Right renal pelvis (tissue), 4 donors: ENCODE measurements at places on chromosomes 6 and 20. TPM values are rescaled to one million over a fixed set of nuclear protein-coding genes. Genes with fewer than 3 reads are reported as not detected.
A peak's percentile ranks its signal among the peaks of the same experiment; 100 is the strongest.

IDH3B gene
- polyA plus RNA-seq = 128 TPM

TREM1 gene
- polyA plus RNA-seq = not detected

NDRG3 gene
- 31.3 TPM for polyA plus RNA-seq

SLC32A1 gene
- 1.4 TPM for polyA plus RNA-seq

RCAN2 gene
- polyA plus RNA-seq = 27.5 TPM

EFCAB8 gene
- 0.09 TPM for polyA plus RNA-seq

GRCh38 chr6:2990248-2990931 lies 9.3 kb upstream of the NQO2 start:
- DNase-seq = no peak

DNA sequence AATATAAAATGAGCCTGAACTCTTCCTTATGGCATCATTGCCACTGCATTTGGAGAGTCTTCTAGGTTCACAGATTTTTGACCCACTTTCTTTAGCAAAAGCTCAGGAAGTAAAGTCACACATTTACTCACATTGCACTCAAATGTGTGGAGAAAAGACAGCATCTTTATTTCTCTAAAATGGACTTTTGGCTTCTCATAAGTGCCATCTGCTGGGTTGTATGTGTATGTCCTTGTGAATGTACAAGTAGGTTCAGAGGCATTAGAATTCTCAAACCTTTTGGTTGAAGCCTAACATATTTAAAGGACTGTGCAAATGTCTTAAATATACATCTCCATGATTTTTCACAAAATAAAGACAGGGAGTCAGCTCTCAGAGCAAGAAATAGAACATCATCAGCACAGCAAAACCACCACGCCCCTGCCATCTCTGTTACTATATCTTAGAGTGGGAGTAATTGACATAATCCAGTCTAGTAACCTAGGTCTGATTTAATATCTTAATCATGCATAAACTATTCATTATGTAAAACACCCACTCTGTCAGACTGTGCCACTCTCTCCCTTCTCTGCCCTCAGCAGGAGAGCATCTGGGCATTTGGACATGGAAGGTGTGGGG lies 42.2 kb upstream of the SPTLC3 start:
- DNase-seq = no peak

GRCh38 chr6:20056350-20056992 lies 155.8 kb downstream of the MBOAT1 start:
- peak; percentile 53 for DNase-seq

GRCh38 chr6:36548401-36548743 lies 1.1 kb upstream of the STK38 start:
- DNase-seq = no peak

DNA sequence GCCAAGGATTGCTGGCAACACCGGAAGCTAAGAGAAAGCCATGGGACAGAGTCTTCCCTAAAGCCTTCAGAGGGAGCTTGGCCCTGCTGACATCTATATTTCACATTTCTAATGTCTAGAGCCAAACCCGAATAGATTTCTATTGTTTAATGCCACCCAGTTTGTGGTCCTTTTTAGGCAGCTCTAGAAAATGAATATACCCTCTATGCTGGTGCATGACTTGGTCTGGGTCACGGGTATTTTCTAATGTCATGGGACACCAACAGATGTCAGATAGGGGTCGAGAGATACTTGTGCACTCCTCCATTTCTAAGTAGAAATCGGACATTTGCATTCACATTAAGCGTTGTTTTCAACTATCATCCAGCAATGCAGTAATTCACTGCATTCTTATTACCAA lies 37.0 kb upstream of the SOX4 start:
- DNase-seq = no peak

- no peak for DNase-seq
Measured at GRCh38 chr6:83086751-83087150, 19.3 kb downstream of the DOP1A start.

- no peak for DNase-seq
Measured at GRCh38 chr20:4815628-4816027, 93.9 kb downstream of the PRND start.

DNA sequence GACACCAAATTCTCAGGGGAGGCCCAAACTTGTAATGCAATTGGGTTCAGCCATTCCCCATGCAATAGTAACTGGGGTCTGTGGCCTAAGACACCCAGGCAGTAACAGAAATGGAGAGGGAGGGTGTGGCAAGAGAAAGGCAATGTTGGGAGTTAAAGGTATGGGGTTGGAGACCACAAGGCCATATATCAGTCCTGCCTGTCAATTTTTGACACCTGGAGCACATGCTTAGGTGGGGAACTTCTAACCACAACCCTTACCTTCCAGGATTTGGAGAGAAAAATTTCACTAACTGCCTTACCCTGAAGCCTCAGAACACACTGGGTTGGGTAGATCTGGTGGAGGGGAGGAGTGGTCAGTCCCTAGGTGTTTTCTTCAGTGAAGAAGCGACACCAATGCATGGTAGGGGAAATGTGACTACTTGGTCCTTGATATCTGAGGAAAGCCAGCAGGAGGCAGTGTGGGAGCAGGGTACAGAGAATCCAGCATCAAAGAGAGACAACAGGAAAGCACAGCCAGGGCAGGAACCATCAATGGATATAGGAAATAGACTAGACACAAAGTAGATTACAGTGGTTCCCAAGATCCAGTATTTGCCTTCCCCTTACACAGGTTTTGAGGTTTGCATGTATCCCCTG lies 6.8 kb upstream of the USP49 start:
- DNase-seq = no peak

- DNase-seq = no peak
Measured at GRCh38 chr6:153449279-153449678, 318.2 kb upstream of the RGS17 start.
